Activated CD4-positive, alpha-beta T cell treated with anti-CD3 and anti-CD28 coated beads for 1 hour (primary cell): ENCODE measurements at places on chromosomes 16 and 17.

DNA sequence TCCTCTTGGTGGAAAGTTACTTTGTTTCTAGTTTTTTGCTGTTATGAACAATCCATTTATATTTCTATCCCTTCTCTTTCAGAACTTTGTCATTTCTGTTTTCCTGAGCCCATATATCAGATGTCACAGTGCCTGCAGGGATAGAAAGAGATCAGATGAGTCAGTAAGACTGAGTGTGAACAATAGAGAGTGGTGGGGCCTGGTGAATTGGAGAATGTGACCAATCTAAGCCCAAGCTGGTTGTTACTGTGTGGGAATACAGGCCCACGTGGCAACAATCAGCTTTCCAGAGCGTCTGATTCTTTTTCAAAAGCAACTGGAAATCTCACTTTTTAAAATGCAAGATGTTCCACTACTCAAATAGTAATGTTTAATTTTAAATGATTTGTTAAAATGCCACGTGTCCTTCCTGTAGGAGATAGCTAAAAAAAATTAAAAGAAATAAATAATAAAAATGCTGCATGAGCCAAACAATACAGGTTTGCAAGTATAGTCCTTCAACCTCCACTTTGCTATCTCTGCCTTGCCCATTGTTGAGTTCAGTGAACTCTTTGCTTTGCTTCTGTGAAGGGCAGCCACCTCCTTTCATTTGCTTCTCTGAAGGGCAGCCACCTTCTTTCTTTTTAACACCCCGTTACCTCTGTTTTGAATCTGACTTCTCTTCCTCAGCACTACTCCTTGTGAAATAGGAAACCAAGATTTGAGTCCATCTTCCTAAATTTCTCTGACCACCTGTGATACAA lies 9.6 kb downstream of the DCTN5 start:
- no peak for DNase-seq

DNA sequence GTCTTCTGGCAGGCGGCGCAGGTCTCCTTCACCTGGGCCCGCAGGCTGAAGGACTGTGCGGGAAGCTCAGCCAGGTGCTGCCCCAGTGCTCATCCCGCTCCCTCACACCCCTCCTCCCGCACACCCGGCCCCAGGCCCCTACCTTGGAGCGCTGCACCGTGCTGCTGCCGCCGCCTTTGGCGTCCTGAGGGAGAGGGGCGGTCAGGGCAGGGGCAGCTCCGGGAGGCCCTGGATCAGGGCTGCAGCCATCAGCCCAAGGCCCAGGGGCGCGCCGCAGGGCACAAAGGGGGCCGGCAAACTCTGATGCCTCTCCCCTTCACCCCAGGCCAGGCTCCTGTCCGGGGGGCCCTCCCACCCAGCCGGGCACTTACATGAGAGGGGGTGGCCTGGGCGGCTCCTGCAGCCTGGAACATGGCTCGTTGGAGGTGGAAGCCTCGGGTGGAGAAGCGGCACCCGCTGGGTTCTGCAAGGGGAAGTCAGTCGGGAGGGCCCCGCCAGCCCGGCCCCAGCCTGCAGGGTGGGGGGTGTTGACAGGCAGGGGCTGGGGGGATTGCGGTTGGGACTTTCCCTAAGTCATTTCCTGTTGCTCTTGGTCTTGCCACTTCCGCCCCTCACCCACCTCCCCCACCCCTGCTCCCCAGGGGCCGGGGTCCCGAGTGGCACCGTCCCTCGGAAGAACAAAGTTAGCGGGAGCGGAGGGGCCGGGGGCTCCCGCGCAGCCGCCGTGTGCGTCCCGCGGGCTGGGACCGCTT lies 863 bp downstream of the LIMD2 start:
- DNase-seq, result peak; percentile 78

DNA sequence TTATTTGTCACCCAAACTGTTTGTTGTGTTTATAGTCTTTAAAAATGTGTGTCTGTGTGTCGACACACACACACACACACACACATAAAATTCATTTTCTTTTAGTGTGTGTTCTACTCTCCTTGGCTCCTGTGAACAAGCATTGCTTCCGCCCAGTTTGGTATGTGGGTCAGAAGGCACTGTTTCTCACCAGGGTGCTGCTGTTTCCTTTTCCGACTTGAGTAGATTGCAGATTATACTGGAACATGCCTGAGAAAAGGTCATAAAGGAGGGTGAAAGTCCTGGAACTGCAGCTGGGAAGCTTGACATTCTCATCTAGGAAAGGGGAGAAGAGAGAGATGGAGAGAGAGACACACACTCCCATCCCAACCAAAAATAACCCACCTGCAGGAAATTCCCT lies 330.3 kb downstream of the BCAS3 start:
- DNase-seq, result no peak

GRCh38 chr16:11349599-11350276 lies 4.5 kb downstream of the RMI2 start:
- no peak for DNase-seq

- DNase-seq, result no peak
These were observed 13.2 kb downstream of the IL4R start for GRCh38 chr16:27326738-27327585.

- no peak for DNase-seq
These were observed 150.9 kb downstream of the C16orf95 start for GRCh38 chr16:87166321-87166720.

GRCh38 chr16:31036691-31037090 lies 3.3 kb downstream of the STX4 start:
- no peak for DNase-seq

- DNase-seq, result no peak
These were observed 43.6 kb downstream of the SRCIN1 start for GRCh38 chr17:38562215-38562569.
